NCI-H1930 (cell line): ENCODE measurements at places on chromosomes 1 and 21.

DNA sequence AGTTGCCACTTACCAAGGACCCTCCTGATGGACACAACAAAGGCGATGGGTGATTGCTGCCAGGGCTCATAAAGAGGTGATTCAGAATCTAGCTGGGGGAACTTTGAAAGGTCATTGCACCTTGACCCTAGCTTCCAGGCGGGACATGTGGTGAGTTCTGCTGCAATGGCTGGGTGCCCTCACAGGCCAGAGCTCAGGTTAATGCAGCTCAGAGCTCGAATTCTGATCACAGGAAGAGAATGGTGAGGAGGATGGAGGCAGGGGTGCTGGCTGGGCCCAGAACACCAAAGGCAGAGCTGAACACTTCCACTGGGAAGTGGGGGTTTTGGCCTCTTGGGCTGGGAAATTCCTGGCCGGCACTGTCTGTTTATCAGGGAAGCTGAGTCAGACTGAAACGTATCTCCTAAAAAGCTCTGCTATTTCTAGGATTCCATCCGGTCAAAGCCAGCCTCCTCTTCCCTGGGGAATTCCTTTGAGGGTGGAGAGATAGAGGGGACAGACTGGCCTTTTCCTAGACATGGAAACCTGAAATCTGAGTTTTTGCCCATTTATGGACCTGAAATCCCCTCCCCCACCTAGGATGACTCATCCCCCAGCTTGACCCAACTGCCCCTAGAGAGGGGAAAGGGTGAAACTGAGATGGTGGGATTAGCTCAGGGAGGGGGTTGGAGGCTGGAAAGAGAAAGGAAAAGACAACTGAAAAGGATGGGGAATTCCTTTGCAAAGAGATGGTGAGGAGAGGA lies 27.2 kb downstream of the NUAK2 start:
- no peak for DNase-seq

DNA sequence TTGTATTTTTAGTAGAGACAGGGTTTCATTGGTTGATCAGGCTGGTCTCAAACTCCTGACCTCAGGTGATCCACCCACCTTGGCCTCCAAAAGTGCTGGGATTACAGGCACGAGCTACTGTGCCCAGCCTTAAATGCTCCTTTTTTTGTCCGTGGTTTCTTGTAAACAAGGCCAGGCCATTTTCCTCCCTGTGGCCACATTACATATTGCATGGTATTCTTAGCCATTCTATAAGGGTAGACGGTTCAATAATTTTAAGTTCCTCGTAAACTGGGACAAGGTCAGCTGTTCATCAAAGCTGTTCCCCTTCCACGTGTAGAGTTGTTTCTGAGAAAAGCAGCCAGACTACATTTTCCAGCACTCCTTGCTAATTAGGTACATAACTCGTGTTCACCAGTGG lies 10.3 kb upstream of the LUZP1 start:
- DNase-seq: no peak

DNA sequence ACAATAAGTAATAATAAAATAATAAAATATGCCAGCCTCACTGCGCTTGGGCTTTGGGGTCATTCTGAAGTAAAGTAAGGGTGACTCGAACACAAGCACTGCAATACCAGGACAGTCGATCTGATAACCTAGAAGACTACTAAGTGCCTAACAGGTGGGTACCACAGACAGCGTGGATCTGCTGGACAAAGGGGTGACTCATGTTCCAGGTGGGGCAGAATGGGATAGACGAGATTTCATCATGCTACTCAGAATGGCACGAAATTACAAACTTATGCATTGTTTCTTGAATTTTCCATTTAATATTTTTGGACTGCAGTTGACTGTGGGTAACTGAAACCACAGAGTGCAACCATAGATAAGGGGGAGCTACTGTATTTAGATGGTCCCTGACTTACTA lies 221.1 kb upstream of the GREM2 start:
- DNase-seq: no peak

DNA sequence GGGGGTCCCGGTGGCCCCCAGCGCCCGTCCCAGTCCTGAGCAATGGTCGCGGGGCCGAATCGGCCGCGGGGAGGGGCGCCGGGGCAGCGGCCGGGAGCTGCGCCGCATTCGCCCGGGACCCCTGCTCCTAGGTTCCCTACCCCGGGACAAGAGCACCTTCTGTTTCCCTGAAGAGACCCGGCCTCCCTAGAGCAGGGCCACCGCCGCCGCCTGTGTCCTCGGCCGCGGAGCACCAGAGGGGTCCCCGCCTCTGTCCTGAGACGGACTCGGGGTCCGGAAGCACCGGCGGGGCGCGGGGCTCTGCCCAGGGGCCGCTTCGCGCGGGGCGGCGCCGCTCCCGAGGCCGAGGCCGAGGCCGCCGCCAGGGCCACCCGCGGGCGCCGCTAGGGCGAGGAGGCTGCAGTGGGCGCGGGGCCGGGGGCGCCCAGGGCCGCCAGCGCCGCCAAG lies 157.9 kb downstream of the CASZ1 start:
- no peak for DNase-seq

DNA sequence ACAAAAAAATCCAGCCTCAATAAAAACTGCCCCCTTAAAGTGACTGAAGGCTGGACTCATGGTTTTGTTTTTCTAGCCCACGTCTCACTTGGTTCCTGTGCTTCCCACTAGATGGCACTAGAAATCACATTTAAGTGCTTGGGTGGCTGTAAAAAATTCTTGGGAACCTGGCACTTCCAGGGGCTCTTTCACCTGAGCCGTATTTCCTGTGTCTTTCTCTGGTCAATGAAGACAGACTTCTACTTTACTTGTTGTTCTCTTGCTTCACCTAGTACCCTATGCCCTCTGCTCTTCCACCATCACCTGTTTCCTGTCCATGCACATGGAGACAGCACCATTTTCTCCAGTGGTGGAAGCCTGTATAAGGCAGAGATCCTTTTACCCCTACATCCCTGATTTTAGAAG lies 20.0 kb downstream of the METTL13 start:
- peak; percentile 33 for DNase-seq

GRCh38 chr1:179099891-179100290 lies 18.0 kb downstream of the TOR3A start:
- DNase-seq: no peak

GRCh38 chr1:244881552-244882280 lies 17.4 kb upstream of the HNRNPU start:
- DNase-seq: no peak

DNA sequence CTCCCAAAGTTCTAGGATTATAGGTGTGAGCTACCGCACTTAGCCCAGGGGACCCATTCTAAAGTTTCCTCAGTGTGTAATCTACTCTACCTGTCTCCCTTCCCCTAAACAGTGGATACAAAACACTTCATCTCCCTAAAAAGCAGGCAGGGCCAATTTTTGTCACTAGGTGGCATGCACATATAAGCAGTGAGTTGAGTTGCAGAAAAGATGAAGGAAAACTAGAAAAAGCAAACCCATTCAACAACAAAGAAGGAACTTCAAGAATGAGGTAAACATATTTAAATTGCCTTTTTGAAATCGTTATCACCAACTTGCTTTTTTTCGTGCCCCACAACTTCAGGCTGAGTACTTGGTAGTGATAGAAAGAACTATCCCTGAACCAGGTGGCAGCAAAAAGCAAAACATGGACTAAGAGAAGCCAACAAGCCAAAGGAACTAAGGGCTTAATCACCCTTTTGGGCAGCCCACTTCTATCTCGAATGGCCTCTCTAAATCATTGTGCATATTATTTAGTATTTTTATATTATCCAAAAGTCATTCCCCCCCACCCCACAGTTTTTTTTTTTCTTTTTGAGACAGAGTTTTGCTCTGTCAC lies 19.7 kb upstream of the ALDH9A1 start:
- peak; percentile 12 for DNase-seq

- no peak for DNase-seq
Measured at GRCh38 chr1:154353460-154353904, 28.2 kb downstream of the ATP8B2 start.

GRCh38 chr1:74161497-74161896 lies 36.5 kb downstream of the LRRIQ3 start:
- no peak for DNase-seq

DNA sequence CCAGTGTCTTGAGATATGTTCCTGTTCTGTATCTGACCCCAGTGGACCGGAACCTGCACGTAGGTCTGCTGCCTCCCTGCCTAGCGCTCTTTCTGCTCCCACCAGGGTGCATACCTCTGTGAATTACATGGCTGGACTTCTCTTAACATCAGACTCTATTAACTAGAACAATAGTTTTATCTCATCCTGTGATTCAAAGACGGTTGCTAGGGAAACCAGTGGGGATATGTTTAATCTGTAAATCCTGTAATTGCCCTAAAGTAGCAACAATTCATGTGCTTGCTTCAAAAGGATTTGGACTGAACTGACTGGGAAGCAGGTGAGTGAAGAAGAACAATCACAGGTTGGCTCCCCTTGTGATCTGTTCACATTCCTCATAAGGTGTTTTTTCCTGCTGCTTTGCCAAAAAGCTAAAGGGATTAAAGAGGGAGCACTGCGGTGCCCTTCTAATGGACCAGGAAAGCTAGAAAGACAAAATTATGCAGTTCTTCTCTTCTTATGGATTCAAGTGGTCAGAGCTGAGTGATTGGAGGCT lies 52.7 kb upstream of the DIRAS3 start:
- DNase-seq: peak; percentile 82

DNA sequence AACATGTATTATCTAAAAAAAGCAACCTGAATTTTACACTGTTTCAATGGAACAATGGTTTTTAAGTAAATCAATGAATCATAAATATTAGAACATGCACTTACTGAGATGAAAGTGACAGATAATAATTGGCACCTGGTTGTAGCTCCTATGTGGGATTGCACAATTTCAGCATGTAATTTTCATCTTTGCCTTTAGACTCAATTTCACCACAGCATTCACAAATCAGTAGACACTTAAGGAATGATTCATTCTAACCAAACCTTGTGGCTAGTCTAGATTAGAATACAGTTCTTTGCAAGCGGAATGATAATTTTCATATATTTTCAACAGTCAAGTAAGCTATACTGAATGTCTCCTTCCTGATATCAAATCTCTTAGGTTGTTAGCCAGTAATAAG lies 853.4 kb downstream of the KCNT2 start:
- no peak for DNase-seq

- no peak for DNase-seq
Measured at GRCh38 chr1:14499312-14500040, 99.0 kb upstream of the KAZN start.

- no peak for DNase-seq
Measured at GRCh38 chr1:234123867-234124266, 219.4 kb downstream of the SLC35F3 start.

DNA sequence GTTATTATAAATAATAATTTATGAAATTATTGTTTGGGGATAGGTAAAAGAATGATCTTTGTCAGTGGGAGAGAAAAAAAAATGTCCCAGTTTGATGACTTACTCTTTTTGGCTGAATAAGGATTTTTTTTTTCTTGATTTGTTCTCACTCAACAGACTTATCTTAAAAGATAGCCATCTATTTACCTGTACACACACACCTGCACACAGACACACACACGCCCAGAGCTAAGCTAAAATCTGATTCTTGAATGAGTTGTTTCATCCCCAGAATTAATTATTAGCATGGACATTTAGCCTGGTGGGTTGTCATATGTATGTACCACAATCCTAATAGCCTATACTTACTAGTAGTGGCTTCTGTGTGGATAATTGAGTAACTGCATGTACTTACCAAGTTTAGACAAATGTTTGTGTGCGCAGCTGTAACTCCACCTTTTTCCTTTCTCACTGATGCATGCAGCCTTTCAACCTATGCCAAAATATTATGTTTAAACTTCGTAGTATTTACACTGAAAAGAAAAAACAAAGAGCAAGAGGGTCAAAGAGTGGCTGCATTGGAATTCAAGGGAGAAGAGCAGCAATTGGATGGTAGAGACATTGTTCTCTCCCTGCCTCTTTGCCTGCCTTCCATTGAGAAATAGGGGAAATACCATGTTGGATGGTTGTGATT lies 174.3 kb downstream of the ADGRL2 start:
- peak; percentile 9 for DNase-seq

DNA sequence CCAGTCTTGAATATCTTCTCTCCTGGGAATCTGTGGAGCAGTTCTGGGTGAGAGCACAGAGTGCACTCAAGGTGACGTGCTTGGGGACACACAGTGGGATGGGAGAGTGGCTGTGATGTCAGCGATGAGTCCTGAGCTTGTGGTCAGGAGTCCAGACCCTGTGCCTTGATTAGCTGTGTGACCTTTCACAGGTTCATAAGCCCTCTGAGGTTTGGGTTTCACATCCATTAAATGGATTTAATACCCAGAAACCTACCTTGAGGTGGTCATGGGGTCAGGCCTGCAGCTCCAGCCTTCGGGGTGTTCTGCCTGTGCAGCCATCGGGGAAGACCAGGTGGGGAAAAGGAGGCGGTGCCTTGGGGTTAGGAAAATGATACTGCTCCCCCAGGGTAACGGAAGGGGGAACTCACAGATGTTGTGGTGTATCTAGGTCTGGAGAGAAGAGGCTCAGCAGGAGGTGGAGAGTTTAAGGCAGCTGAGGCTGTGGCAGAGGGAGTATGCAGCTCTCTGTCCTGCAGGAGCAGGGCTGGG lies 38.5 kb upstream of the ETV3 start:
- no peak for DNase-seq

DNA sequence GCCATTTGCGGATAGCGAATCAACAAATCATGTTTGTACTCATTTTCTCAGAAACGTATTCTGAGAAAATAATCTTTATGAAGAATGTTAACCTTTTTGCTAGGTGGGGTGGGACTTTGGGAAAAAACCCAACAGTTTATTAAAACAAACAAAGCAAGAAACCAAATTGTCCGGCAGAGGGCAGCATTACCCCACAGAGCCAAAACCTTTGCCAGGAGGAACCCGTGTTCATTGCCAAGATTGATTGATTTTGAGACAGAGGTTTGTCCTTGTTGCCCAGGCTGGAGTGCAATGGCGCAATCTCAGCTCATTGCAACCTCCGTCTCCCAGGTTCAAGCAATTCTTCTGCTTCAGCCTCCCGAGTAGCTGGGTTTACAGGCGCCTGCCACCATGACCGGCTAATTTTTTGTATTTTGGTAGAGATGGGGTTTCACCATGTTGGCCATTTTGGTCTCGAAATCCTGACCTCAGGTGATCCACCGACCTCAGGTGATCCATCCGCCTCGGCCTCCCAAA lies 70.8 kb upstream of the RHOU start:
- DNase-seq: peak; percentile 50
